ENCODE measurements at places on chromosomes 4 and X. TPM values are rescaled to one million over a fixed set of nuclear protein-coding genes. Genes with fewer than 3 reads are reported as not detected.

Gene SUPT20HL1
- total RNA-seq, result not detected

Gene NUDT11
- 0.08 TPM for total RNA-seq

Gene COL4A6
- 1.2 TPM for total RNA-seq

DNA sequence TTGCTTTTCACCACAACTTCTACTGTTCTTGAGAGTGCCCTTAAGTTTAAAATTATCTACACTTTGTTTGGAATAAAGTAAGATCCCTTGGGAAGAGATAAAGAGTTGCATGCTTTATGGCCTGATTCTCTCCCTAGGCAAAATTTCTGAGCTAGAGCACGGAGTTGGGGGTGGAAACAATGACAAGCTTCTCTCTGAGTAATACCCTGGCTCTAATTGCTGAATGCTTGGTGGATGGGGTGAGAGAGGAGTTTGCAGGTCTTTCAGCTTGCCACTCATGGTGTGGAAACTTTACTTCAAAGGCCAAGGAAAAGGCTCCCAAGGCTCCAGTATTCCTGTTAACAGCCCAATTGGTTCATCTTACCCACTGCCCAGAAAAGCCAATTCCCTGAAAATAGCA, 26.1 kb upstream of the PRDM8 start:
- DNase-seq, result no peak

- peak; percentile 18 for DNase-seq
Measured at GRCh38 chr4:129362691-129363274, 266.8 kb downstream of the C4orf33 start.

- DNase-seq, result no peak
Measured at GRCh38 chrX:48741834-48742233, 19.7 kb upstream of the GLOD5 start.

- DNase-seq, result no peak
Measured at GRCh38 chr4:48778431-48779094, 1.5 kb downstream of the FRYL start.

- no peak for DNase-seq
Measured at GRCh38 chrX:31232506-31232905, 160.7 kb upstream of the FTHL17 start.

- no peak for DNase-seq
Measured at GRCh38 chr4:85543832-85544231, 68.9 kb downstream of the ARHGAP24 start.

DNA sequence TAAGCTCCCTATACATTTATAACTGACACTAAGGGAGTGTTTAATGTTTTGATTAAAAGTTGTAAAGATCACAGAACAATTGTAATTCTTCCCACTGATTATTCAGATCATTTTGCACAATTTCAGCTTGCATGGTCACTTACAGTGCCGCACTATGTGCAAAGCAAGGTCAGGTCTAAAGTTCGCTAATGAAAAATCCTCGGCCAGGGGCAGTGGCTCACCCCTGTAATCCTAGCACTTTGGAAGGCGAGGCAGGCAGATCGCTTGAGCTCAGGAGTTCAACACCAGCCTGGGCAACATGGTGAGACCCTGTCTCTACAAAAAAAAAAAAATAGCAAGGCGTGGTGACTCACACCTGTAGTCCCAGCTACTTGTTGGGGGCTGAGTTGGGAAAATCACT, 57.0 kb downstream of the PKD2 start:
- no peak for DNase-seq
